ENCODE measurements at places on chromosomes 3 and 15. TPM values are rescaled to one million over a fixed set of nuclear protein-coding genes. Genes with fewer than 3 reads are reported as not detected.
A peak's percentile ranks its signal among the peaks of the same experiment; 100 is the strongest.

- no peak overlapping the region for H3K27ac ChIP-seq
- no peaks in the 10 kb centered on the region for H3K36me3 ChIP-seq
- no peak overlapping the region for H3K4me3 ChIP-seq
- DNase-seq = no peak
- no peaks in the 10 kb centered on the region for H3K4me1 ChIP-seq
These were observed 23.2 kb upstream of the SNRPA1 start for GRCh38 chr15:101318147-101318819.

DNA sequence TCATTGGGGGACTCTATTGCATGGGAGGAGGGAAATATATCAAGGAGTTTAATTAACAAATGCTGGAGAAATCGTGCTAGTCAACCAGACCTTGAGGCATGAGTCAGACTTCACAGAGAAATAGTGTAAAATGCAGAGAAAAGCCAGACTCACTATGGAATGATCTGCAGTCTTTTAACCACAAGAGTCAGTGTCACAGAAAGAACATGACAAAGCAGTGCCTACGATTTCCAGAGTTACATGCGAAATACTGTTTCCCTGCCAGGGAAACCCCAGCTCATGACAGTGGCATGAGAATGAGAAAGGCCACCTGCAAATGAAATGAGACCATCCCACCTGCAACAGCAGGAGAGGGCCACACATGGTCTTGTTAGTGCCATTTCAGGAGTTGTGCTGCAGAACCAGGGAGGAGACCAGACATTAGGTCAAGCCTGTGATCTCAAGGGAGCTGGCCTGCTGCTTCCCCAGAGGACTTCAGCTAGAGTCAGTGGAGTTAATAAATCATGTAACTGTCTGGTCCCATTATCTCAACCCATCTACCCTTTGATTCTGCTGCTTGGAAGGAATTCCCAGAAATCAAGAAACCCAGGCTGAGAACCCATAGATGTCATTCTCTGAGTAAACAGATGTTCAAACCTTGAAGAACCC lies 79.0 kb downstream of the ERC2 start:
- H3K36me3 ChIP-seq = no peaks in the 10 kb centered on the region
- H3K27ac ChIP-seq = no peak overlapping the region

GRCh38 chr3:130969621-130970020 lies 57.0 kb downstream of the ASTE1 start:
- DNase-seq = no peak
- peaks cover 52% of the 10 kb centered on the region for H3K36me3 ChIP-seq
- H3K27me3 ChIP-seq = no peaks in the 10 kb centered on the region
- H3K4me3 ChIP-seq = no peak overlapping the region
- H3K4me1 ChIP-seq = no peaks in the 10 kb centered on the region

DNA sequence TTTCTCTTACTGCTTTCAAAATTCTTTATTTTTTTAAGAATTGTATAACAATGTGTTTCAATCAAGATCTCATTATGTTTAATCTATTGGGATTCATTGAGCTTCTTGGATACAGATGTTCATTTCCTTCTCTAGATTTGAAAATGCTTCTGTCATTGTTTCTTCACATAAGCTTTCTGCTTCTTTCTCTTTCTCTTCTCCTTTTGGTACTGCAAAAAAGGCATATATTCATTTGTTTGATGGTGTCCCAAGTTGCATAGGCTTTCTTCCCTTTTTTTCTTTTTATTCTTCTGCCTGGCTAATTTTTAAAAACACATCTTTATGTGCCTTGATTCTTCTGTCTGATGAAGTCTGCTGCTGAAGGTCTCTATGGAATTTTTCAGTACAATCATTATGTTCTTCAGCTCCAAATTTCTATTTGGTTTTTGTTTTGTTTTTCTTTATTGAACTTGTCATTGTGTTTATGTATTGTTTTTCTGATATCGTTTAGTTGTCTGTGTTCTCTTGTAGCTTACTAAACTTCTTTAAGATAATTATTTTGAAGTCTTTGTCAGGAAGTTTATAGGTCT lies 88.9 kb downstream of the DTWD1 start:
- H3K27me3 ChIP-seq = no peaks in the 10 kb centered on the region
- no peak overlapping the region for H3K4me3 ChIP-seq
- H3K4me1 ChIP-seq = no peaks in the 10 kb centered on the region
- no peaks in the 10 kb centered on the region for H3K36me3 ChIP-seq
- no peak for DNase-seq

DNA sequence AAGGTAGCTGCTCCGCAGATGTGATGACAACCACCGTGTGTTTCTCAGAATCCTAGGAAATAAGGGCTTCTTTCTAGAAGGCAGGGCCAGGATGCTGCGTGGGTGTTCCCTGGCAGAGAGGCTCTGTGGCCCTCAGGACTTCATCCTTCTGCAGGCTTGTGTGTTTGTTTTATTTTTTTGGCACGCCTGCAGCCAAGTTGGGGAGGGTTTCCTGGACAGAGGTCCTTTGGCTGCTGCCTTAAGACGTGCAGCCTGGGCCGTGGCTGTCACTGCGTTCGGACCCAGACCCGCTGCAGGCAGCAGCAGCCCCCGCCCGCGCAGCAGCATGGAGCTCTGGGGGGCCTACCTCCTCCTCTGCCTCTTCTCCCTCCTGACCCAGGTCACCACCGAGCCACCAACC lies at the start of gene CLEC3B:
Gene CLEC3B, plus strand, starts transcription at position 266 of the 400 bp plus-strand sequence. Its CDS starts 60 bp downstream, at position 326.
- no peaks in the 10 kb centered on the region for H3K27me3 ChIP-seq
- DNase-seq = no peak
- H3K4me3 ChIP-seq = peak within 1 kb of the TSS; percentile 76
- no peaks in the 10 kb centered on the region for H3K36me3 ChIP-seq
- peaks cover 79% of the 10 kb centered on the region for H3K4me1 ChIP-seq

DNA sequence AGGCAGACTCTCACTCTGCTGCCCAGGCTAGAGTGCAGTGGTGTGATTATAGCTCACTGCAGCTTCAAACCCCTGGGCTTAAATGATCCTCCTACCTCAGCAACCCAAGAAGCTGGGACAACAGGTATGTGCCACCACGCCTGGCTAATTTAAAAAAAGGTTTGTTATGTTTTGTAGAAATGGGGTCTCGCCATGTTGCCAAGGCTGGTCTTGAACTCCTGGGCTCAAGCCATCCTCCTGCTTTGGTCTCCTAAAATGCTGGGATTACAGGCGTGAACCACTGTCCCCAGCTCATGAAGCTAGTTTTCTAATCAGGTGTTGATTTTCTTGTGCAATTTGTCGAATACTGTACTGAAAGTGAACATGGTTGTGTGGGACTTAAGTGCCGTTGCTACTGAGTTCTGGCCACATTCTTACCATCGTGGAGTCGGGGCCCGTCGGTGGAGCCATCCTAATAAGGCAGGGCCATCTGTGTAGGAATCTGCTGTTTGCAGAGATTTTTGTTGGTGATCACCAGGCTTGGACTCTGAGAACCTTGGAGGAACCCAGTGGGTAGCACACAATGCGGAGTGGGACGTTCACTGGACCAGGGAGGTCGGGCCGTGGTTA lies 193.2 kb downstream of the GOLGA6L6 start:
- H3K27ac ChIP-seq = no peak overlapping the region
- H3K4me3 ChIP-seq = no peak overlapping the region
- H3K27me3 ChIP-seq = no peaks in the 10 kb centered on the region

DNA sequence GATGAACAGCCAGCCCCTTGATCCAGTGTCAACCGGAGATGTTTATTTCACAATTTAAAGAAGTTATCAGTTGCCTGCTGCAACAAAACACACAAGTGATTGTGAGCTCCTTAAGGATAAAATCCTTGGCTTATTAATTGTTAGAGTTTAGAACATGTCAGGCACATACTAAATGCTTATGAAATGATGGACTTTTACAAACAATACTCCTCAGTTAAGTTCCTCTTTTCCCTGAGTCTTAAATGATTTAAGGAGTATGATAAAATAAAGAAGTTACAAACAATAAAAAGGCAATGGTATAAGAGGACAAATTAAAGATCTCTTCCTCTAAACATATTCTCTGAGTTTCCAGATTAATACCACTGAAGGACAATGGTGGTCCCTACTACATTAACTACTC lies 5.7 kb downstream of the GHSR start:
- H3K4me1 ChIP-seq = no peaks in the 10 kb centered on the region
- H3K36me3 ChIP-seq = peaks cover 5% of the 10 kb centered on the region

- H3K27ac ChIP-seq = peak overlapping the region; percentile 88
- DNase-seq = no peak
These were observed 36.7 kb upstream of the BLM start for GRCh38 chr15:90680371-90680935.

DNA sequence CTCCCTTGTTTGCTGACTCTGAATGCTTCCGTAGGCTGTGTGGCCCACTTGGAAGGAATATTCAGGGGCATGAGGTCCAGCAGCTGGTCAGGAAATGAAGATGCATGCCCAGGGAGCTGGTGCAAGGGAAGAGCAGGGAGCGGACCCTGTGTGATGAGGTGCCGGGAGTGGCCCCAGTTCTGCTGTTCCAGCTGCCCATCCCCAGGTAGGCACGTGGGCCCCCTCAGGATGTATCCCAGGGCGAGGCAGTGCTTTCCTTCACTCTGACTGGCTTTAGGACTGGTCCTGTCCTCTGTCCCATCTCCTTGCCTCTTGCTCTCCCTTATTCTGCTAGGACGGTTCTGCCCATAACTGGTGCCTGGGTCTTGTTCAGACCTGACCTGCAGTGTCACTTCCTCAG lies 1.1 kb upstream of the FAM3D start:
- H3K27ac ChIP-seq = no peak overlapping the region
- H3K4me1 ChIP-seq = peaks cover 5% of the 10 kb centered on the region
- no peak overlapping the region for H3K4me3 ChIP-seq
- H3K27me3 ChIP-seq = peaks cover 14% of the 10 kb centered on the region
- no peaks in the 10 kb centered on the region for H3K36me3 ChIP-seq
- no peak for DNase-seq

DNA sequence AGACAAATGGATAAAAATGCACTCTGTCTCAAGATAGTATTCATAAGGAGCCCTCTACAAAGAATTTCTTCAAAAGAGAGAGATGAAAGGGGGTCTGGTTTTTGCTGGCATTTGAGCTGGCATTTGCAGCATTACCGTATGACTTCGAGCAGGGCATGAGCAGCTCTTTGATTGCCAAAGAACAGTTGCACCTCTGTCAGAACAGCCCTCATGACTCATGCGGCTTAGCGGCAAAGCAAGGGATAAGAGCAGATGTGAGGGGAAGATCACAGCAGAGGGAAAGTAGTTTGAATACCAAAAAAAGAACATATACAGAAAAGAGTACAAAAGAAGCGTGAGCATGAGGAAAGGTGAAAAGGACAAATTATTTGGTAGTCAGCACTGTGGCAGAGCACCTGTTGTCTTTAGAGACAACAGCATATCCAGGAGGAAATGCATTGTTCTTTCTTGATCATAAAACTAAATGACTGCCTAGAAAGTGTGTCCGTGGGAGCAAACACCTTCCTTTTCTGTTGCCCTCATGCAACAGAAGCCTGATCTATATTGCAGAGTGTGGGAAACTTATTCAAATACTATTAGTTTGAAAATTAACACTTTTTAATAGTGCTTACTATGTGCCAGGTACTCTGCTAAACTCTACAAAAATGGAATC lies 80.5 kb upstream of the SLC24A5 start:
- no peaks in the 10 kb centered on the region for H3K36me3 ChIP-seq
- DNase-seq = no peak
- H3K4me3 ChIP-seq = no peak overlapping the region
- H3K4me1 ChIP-seq = no peaks in the 10 kb centered on the region

DNA sequence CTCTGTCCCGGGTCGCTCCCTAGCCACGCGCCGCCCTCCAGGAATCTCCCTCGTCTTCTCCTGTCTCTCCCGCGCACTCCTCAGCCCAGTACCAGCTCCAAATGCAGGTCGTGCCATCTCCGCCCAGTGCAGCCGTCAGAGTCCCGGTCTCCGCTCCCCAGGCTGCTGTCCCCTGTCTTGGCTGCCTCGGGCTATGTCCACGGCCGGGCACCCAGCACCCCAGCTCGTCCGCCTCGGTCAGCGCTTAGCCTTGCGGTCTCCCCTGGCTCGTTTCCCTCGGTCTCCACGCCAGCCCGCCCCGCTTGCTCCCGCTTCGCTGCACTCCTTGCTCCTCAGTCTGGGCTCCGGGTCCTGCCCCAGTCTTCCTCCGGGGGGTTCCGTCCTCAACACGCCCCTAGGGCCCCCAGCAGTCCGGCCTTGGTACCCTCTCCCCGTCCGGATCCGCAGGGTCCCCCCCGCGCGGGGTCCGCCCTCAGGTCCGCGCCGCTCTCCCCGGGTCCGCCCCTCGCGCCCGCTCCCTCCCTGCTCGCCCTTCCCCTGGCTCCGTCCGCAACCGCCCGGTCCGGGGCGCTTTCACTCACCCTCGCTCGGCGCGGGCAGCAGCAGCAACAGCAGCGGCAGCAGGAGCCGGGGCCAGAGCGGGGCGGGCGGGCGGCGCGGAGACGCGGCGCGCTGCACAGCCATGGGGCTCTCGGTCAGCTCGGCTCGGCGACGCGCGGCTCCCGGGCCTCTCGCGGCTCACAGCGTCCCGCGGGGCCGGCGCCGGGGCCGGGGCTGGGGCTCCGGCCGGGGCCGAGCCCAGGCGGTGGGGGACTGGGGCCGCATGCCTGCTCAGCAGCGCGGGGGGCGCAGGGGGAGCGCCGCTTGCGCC lies 462 bp downstream of the IGDCC3 start:
- peaks cover 9% of the 10 kb centered on the region for H3K36me3 ChIP-seq
- H3K4me1 ChIP-seq = peaks cover 26% of the 10 kb centered on the region

- H3K27ac ChIP-seq = no peak overlapping the region
- H3K4me3 ChIP-seq = no peak overlapping the region
- no peaks in the 10 kb centered on the region for H3K27me3 ChIP-seq
- H3K4me1 ChIP-seq = no peaks in the 10 kb centered on the region
- DNase-seq = peak; percentile 64
- peaks cover 23% of the 10 kb centered on the region for H3K36me3 ChIP-seq
These were observed 54.1 kb downstream of the LEO1 start for GRCh38 chr15:51917493-51917892.

GRCh38 chr3:53174346-53175250 lies 13.6 kb downstream of the PRKCD start:
- H3K27me3 ChIP-seq = no peaks in the 10 kb centered on the region
- peaks cover 27% of the 10 kb centered on the region for H3K4me1 ChIP-seq
- DNase-seq = no peak

DNA sequence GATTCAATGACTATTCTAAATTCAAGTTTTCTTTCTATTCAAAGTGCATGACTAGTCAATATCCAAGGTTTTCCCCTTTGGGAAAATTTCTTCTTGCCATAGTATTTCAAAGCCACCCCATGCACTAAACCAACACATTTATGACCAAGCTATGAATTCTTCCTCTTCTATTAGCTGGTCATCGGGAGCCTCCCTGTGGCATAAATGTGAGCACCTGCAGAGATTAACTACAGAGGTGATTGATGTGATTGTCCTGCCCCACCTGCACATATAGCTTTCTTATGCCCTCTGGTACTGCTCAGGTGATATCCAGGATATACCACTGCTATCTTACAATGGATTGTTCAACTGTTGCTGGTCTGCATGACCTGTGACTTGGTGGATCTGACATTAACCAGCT lies 694.9 kb downstream of the ZBBX start:
- no peak for DNase-seq
- H3K27ac ChIP-seq = no peak overlapping the region
- H3K27me3 ChIP-seq = no peaks in the 10 kb centered on the region
- no peaks in the 10 kb centered on the region for H3K36me3 ChIP-seq
- H3K4me1 ChIP-seq = no peaks in the 10 kb centered on the region

GRCh38 chr15:41892621-41893421 lies 1.0 kb downstream of the SPTBN5 start:
- H3K27me3 ChIP-seq = no peaks in the 10 kb centered on the region
- H3K27ac ChIP-seq = no peak overlapping the region
- peaks cover 21% of the 10 kb centered on the region for H3K4me1 ChIP-seq
- DNase-seq = no peak

NR1I2 gene
- not detected for total RNA-seq

FBXW12 gene
- not detected for total RNA-seq

LIPC gene
- not detected for total RNA-seq

FSIP1 gene
- 0.54 TPM for total RNA-seq
